ENCODE measurements at places on chromosomes 7 and 10.

- DNase-seq = no peak
Measured at GRCh38 chr7:44971188-44971901, 7.5 kb downstream of the MYO1G start.

DNA sequence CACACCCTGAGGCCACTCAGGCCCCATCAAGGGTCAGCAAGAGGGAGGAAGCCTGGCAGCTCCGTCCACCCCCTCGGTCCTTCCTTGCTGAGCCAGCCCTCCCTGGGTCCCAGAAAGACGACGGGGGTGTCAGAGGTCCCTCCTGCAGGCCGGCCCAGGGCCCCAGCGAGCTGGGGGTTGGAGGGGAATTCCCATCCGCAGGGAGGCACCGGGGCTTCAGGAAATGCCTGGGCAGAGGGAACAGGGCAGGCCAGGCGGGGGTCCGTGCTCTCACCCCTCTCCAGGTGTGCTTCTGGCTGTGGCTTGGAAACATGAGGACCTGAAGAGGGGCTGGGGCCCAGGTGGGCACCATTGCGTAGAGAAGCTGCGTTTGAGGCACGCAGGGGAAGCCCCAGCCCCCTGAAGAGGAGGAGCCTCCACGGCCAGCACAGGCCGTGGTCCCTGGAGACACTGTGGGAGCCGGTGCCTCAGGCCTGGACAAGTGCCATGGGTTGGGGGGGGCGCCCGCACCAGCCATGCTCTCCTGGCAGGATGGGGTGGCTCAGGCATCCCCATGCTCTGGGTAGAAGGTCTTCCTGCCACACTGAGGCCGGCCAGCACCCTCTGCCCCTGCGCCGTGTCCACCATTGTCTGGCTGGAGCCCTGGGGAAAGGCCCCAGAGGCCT is 66.7 kb downstream of the PDGFA start:
- DNase-seq = no peak

GRCh38 chr10:125868372-125868975 is 12.6 kb downstream of the DHX32 start:
- DNase-seq = peak; percentile 43

- peak; percentile 90 for DNase-seq
Measured at GRCh38 chr7:134669845-134670373, 23.3 kb downstream of the BPGM start.

GRCh38 chr10:60597513-60597912 is 180.8 kb upstream of the CDK1 start:
- no peak for DNase-seq

DNA sequence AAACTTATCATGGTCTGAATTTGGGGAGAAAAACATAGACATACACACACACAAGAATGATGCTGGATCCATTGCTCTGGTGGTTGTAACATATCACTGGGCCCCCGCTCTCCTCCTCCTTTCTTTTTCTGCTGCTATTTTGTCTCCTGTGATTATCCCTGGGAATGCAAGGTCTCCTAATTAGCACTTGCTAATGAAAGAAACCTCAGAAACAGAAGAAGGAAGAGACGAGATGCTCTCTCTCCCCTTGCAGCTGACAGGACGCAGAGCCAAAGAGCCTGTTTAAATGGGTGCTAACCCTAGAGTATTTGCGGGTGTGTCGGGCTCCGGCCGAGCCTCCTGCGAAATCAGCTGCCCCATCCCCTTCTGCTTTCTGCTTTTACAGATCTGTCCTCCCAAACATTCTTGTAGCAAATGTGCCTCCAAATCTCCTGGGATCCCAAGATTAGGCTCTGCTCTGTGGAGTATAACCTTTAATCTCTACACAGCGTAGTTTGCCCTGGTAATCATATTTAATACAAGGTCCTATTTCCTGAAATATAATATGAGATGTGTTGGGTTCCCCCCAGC is 81.5 kb downstream of the FRMPD2 start:
- no peak for DNase-seq

GRCh38 chr7:70384891-70385290 is 747.1 kb upstream of the GALNT17 start:
- DNase-seq = no peak
